ENCODE measurements at places on chromosomes 7 and 10.

GRCh38 chr7:87316097-87316700 is 29.3 kb upstream of the CROT start:
- no peak for DNase-seq

DNA sequence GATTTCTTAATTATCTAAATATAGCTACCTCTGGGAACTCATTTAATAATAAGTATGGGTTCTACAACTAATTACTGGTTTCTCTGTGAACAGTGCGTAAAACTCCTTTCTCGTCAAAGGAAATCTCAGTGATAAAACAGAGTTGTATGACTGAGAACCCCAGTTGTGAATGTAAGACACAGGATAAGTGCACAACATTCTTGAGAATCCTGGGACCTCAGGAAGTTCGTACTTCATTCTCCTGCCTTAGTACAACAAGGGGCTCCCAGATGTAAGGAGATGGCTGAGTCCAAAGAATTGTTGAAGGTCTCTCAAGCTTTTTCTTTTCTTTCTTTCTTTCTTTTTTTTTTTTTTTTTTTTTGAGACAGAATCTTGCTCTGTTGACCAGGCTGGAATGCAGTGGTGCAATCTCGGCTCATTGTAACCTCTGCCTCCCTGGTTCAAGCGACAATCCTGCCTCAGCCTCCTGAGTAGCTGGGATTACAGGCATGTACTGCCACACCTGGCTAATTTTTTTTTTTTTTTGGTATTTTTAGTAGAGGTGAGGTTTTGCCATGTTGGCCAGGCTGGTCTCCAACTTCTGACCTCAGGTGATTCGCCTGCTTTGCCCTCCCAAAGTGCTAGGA is 12.5 kb downstream of the DENND10 start:
- no peak for DNase-seq

DNA sequence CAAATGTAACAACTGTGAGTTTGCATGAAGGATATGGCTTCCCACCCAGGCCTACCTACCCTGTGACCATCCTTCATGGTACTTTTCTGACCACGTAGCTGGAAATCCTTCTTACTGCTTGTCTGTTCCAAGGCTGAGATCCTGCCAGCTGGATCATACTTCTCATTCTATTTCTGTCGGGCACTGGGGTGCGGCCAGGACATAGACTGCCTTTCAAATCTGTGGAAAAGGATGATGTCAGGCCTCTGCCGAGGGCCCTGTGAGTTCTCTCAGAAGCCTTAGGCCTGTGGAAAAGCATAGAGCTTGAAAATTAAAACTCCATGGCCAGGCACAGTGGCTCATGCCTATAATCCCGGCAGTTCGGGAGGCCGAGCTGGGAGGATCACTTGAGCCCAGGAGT is 10.0 kb downstream of the VWC2 start:
- DNase-seq, result no peak

- DNase-seq, result no peak
Observed at GRCh38 chr7:80875537-80876120, 43.2 kb downstream of the SEMA3C start.

- no peak for DNase-seq
Observed at GRCh38 chr10:86556933-86557649, 35.5 kb upstream of the WAPL start.

GRCh38 chr7:33981671-33982424 is 76.5 kb downstream of the BMPER start:
- no peak for DNase-seq

GRCh38 chr7:112125250-112125649 is 80.9 kb downstream of the DOCK4 start:
- no peak for DNase-seq

DNA sequence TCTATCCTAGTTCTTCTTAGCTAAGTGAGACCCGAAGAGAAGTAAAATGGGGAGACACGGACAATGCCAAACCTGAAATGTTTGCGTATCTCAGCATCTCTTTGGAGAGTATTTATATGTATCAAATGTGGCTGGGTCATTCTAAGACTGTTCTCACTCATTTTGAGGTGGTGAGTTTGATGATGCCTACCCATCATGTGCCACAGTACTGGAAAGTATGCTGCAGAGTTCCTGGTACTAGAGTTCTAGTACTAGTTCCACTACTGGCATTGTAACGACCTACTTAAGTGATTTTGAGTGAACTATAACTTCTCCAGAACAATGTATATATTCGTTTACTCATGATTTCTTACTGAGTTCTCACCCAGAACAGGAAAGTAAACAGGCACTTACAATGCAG is 41.9 kb downstream of the ARMC3 start:
- no peak for DNase-seq

DNA sequence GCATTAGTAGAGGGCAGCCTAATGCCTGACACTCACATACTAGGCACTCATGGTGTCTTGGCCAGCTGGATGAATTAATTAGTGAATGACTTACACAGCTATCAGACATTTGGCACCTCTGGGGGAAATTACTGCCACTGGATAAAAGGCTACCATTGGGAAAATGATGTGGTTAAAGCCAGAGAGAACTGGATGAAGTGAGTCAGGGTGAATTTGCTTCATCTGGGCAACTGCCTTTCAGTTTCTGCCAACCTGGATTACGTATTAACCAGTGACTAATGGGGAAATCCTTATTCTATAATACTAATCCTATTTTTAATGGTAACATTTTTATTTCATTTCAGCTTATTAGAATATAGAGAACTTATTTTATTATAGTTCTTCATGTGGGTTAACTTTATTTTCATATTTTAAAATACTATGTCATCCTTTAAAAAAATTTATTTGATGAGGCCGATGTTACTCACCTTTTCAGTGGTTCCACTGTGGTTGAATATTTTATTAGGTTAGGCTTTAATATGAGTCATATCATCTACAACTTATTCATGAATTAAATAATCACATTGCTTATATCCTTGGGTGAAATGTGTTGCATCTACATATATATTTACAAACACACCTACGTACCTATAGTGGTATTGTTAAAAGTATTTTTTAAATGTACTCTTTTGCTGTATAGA is 85.6 kb upstream of the CAPZA2 start:
- DNase-seq, result no peak

DNA sequence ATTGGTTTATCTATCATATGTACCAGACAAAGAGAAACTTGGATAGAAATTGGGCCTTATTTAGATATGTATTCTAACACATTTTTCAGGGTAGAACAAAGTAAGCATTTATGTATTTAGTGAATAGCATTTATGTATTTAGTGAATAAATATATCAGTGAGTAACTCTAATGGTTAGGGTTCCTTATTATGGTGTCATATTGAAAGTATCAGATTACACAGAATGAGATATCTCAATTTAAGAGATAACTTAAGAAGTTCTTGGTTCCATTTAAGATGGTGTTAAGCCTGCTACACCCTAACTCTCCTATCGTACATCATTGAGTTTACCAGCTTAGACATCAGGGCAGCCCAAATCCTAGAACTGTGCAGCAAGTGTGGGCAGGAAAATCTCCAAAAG is 35.9 kb upstream of the DMTF1 start:
- no peak for DNase-seq
